Cerebellar nuclear complex (tissue), 1 donor: ENCODE measurements at places on chromosomes 3 and 15.

DNA sequence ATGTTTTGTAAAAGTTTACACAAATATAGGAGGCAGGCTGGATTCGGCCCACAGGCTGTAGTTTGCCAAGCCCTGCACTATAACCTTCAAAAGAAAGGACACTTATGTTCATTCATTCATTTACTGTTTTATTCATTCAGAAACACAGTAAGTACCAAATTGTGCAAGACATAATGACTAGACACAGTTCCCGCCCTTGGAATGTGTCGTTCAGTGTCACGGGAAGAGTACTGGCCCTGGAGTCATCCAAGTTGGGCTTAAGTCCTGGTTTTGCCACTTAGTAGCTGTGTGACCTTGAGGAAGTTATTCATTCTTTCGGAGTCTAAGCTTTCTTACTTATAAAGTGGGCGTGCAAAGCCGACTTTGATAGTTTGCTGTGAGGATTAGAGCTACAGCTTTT is 22.0 kb downstream of the COLQ start:
- DNase-seq = no peak

GRCh38 chr3:128942161-128942952 is 51.5 kb downstream of the CFAP92 start:
- DNase-seq = no peak

DNA sequence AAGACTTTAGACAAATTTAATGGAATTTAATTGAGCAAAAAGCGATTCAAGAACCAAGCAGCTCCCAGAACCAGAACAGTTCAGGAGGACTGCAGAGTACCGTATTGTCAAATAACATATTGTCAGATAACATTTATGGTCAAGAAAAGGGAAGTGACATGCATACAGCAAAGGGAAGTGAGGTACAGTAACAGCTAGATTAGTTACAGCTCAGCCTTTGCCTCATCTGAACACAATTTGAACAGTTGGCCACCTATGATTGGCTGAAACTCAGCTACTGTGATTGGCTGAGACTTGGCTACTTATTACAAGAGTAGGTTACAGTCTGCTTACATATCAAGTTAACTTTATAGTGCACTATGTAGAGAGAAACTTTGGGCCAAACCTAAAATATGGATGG is 21.9 kb downstream of the ZFAND6 start:
- no peak for DNase-seq

DNA sequence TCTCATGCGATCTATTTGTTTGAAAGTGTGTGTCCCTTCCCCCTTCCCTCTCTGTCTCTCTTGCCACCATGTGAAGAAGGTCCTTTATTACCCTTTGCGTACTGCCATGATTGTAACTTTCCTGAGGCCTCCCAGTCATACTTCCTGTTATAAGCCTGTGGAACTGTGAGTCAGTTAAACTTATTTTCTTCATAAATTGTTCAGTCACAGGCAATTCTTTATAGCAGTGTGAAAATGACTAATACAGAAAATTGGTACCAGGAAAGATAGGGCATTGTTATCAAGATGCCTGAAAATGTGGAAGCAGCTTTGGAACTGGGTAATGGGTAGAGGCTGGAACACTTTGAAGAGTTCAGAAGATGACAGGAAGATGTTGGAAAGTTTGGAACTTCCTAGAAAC is 743.7 kb upstream of the NECTIN3 start:
- DNase-seq = no peak

GRCh38 chr15:69763831-69764230 is 311.2 kb downstream of the RPLP1 start:
- no peak for DNase-seq

DNA sequence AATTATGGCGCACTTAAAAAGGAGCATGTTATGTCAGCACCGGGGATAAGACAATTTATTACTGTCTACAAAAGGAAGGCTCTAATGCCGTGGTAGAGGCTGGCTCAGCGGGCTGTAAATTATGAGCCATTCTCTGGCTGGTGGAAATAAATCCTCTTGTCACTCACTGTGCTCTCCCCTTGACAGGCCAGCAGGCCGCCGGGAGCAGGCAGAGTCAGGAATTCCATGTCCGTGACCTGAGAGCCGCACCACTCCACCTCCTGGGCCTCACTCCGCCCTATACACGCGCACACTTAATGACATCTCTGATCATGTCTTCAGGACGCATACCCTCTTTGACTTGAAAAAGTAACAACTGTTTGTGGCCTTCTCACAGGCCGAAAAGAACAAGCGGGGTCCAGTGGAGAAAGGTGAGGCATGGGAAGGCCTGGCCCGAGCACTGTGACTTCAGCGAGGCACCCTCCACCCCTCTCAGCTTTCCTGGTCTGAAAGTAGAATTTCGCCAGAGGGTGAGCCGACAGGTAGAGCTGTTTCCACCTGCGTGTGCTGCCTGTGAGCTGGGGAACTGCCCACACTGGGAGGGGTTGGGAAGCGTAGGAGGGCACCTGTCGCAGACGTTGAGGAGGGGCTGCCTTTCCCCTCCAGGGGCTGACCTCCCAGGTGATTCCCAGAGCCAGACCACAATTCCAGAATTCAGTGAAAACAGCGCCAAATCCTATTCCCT is 13.2 kb upstream of the PCSK6 start:
- no peak for DNase-seq

DNA sequence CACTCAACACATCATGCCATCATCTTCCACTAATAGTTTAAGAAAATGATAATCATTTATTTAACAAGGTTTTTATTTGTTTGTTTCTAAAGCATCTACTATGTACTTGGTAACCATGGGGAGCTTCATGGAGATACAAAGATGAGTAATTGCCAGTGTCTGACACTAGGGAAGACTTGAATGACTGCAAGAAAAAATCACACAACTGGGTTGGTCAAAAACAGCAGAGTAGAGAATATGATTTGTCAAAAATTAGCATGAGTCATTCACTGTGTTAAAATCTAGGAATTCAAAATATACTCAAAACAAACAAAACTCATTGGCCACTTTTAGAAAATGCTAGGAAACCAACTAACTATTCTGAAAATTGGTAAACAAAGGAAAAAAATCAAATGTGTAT is 6.3 kb downstream of the BNC1 start:
- DNase-seq = no peak

DNA sequence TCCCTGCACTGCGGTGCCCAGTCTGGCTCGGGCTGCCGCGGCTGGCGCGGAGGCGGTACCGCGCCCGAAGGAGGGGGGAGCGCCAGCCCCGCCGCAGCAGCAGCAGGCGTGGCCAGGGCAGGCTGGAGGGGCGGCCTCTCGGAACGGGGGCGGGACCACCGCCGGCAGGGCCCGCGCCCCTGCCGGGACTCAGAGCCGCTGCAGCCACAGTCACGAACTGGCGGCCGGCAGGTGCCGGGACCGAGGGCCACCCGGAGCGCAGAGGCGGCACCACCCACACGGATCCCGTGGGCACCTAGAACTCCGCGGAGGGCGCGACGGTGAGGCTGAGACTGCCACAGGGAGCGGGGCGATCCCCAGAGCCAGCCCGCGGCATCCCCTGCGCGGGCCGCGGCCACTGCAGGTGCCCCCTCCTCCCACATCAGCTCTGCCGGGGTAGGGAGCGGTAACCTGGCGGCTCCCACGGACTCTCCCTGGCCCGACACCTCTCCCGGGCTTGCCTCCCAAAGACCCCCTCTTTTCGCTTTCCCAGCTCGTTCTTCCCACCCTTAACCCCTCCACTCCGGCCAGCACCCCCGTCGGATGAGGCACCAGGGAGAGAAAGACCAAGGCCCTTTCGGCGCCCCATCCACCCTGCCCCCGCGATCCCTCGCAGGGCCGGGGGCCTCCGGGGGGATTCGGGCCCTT is at the start of gene VWA5B2:
Gene VWA5B2 (plus strand): TSS at position 192 of the 687 bp plus-strand sequence. CDS start 944 bp downstream, outside the sequence.
- DNase-seq = no peak

- DNase-seq = no peak
These were observed 126.7 kb downstream of the IGSF11 start for GRCh38 chr3:118907909-118908308.
